ENCODE measurements at places on chromosomes 16 and 17. TPM values are rescaled to one million over a fixed set of nuclear protein-coding genes. Genes with fewer than 3 reads are reported as not detected.

The CEMP1 gene
- not detected for total RNA-seq

The CDH1 gene
- 251 TPM for total RNA-seq

The GGA3 gene
- 20.7 TPM for total RNA-seq

The KRTAP2-3 gene
- not detected for total RNA-seq

The NHLRC4 gene
- total RNA-seq = 0.13 TPM

The KRTAP9-4 gene
- not detected for total RNA-seq

The HBA2 gene
- total RNA-seq = not detected

The JPH3 gene
- not detected for total RNA-seq

The OTOP2 gene
- total RNA-seq = not detected

The EVI2B gene
- total RNA-seq = not detected

The FOXN1 gene
- not detected for total RNA-seq

The C17orf113 gene
- total RNA-seq = 3.7 TPM

The LRRC45 gene
- 83.2 TPM for total RNA-seq

The ASIC2 gene
- total RNA-seq = not detected

The GCSH gene
- total RNA-seq = 35.2 TPM

The IRX5 gene
- total RNA-seq = 9.0 TPM

The KRT17 gene
- total RNA-seq = 286 TPM

The TEKT1 gene
- total RNA-seq = not detected

The FOXC2 gene
- total RNA-seq = not detected

The FAM171A2 gene
- 3.0 TPM for total RNA-seq

The CFAP52 gene
- not detected for total RNA-seq

The FOXL1 gene
- total RNA-seq = 0.26 TPM

The MYH11 gene
- not detected for total RNA-seq

The KRT32 gene
- total RNA-seq = not detected

The TBX4 gene
- total RNA-seq = not detected

The PRCD gene
- total RNA-seq = not detected

The UNC45B gene
- not detected for total RNA-seq

The OR1A1 gene
- not detected for total RNA-seq

The OTOA gene
- total RNA-seq = 0.05 TPM

The ITGA2B gene
- total RNA-seq = not detected

The CCDC200 gene
- not detected for total RNA-seq

Data from HT-29 (cell line).